T-helper 9 cell (primary cell): ENCODE measurements at places on chromosomes 7 and 10.

DNA sequence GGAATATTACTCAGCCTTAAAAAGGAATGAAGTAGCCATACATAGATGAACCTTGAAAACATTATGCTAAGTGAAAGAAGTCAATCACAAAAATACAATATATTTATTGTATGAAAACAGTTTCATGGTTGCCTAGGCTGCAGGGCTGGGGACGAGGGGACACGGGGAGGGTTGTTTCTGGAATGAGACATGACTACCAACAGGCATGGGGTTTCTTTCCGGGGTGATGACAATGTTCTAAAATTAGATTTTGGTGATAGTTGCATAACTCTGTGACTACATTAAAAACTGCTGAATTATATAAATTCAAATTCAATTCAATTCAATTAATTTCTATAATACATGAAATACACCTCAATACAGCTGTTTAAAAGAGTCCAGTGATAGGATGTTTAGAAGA is 88.0 kb downstream of the ARHGAP22 start:
- DNase-seq, result no peak

DNA sequence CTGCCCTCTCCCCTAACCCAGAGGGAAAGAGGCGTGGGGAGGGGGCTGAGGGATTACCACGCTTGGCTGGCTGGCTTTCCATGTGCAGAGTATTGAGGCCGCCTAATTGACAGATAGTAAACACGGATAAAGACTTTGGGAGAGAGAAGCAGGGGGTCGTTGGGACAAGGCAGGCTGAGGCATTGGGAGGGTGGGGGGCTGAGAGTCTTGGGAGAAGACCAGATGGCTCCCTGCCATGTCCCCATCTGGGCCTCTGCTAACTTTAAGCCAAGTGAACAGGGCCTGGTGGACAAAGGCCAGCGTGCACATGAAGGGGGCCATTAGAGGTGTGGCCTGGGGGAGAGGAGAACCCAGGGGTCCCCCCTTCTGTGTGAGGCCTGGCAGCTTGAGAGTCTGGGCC is 55.4 kb upstream of the MXI1 start:
- no peak for DNase-seq

GRCh38 chr10:10460451-10460850 is 557.2 kb upstream of the CELF2 start:
- DNase-seq, result no peak

- DNase-seq, result no peak
Measured at GRCh38 chr7:157428554-157428945, 91.7 kb downstream of the DNAJB6 start.

DNA sequence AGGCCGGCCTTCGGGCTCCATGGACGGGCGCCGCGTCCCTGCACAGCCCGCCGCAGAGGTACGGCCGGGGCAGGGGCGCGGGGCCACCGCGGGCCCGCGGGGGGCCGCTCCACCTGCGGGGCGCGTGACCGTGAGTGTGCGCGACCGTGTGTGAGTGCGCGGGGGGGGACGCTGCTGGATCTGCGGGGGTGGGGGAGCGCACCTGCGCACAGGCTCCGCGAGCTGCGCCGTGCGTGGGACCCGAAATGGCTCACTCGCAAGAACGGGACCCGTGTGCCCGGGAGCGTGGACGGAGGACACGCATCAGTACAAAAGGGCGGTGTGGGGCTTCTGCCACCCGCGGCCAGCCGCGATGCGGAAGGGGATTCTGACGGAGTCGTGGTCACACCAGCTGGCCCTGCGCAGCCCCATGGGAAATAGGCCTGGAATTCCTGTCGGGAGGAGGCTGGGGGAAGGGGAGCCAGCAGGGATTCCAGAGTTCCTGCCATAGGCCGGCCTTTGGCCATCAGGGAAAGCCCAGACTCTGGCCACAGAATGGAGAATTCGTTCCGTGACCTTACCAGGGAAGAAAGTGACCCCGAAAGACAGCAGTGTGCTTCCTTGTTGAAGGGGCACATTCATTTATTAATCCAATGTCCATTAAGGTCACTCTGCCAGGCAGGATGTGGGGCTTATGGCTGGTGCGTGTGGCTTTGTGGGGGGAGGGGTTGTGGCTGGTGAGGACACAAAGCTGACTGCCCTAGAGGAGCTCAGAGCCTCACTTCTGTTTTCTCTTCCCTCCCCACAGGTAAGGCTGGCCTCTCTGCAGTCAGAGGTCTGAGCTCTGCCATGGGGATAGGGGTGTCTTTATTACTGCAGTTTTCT is 494 bp downstream of the REPIN1 start:
- peak; percentile 53 for DNase-seq

GRCh38 chr10:100894589-100895294 is 18.0 kb upstream of the SLF2 start:
- no peak for DNase-seq

GRCh38 chr7:95718577-95719410 is 53.6 kb upstream of the DYNC1I1 start:
- DNase-seq, result no peak

- DNase-seq, result no peak
Measured at GRCh38 chr10:78292982-78293865, 259.6 kb downstream of the RPS24 start.

DNA sequence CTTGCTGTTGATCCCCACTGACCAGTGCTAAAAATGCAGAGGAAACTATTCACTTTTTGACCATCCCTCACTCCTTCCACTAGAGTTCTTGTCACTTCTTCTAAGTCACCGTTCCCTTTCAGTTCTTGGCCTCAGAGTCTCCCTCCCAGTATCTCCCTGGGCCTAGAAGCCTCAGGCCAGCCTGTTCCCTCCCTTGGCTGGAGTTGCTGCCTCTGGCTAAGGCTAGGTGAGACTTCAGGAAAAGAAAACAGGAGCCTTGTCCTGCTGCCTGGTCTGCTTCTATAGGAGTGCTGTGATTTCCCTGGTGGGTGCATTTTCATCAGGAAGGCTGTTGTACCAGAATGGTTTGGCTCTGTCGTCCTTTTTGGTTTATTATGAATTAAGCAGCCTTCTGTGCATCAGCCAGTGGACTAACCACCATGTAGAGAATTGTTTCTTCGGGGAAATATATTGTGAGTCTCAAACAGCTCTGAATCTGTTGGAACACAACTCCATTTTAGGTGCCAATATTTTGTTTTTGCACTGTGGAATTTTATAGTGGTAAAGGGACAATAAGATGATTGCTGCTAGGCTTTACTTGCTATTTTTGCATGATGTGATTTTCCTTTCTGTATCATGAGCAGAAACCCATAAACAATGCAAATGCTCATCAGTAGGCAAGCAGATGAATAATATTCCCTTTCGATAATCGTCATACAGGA is 233.4 kb upstream of the FZD1 start:
- DNase-seq, result no peak

GRCh38 chr10:20041931-20042330 is 225.7 kb downstream of the PLXDC2 start:
- no peak for DNase-seq

DNA sequence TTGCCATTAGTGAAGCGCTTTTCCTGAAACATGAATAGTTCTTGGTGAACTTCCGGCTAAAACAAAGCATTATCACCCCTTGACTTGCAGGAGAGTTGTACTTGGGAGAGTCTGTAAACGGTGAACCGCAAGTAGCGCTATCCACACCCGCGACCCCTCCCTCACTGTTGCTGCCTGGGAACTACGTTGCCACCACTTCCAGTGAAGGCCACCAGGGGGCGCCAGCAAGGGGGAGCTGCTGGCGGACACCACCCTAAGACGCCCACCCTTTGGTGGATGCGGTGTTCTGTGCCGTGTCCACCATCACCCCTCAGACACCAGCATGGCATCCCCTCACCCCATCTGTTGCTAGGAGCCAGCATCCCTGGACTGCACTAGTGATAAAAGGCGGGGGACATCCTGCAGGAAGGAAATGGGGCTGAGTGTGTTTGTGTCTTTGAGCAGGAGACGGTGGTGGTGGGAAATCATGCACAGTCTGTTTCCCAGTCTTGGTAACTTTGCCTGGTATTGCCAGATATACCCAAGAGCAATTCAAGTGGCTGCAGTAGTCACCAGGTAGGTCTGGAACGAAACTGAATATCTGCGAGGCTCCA is 298.2 kb downstream of the FRMD4A start:
- DNase-seq, result peak; percentile 45

GRCh38 chr7:91325726-91326125 is 61.5 kb downstream of the FZD1 start:
- DNase-seq, result no peak

GRCh38 chr10:132612571-132613504 is 75.3 kb downstream of the INPP5A start:
- DNase-seq, result no peak

GRCh38 chr10:131845505-131846239 is 55.1 kb upstream of the PPP2R2D start:
- DNase-seq, result no peak

DNA sequence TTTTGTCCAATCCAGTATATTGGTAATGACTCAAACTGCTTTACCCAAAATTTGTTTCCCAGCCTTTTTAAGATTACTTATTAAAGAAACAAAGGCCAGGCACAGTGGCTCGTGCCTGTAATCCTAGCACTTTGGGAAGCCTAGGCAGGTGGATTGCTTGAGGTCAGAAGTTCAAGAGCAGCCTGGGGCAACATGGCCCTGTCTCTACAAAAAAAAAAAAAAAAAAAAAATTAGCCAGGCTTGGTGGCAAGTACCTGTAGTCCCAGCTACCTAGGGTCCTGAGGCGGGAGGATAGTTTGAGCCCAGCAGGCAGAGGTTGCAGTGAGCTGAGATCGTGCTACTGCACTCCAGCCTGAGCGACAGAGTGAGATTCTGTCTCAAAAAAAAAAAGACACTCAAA is 7.0 kb upstream of the ARHGAP12 start:
- no peak for DNase-seq

DNA sequence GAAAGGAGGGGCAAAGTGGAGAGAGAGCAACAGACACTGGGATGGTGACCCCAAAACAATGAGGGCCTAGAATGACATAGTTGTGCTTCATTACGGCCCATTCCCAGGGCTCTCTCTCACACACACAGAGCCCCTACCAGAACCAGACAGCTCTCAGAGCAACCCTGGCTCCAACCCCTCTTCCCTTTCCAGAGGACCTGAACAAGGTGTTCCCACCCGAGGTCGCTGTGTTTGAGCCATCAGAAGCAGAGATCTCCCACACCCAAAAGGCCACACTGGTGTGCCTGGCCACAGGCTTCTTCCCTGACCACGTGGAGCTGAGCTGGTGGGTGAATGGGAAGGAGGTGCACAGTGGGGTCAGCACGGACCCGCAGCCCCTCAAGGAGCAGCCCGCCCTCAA is 20.7 kb downstream of the PRSS2 start:
- no peak for DNase-seq

GRCh38 chr10:58275908-58276307 is 6.9 kb downstream of the CISD1 start:
- no peak for DNase-seq

DNA sequence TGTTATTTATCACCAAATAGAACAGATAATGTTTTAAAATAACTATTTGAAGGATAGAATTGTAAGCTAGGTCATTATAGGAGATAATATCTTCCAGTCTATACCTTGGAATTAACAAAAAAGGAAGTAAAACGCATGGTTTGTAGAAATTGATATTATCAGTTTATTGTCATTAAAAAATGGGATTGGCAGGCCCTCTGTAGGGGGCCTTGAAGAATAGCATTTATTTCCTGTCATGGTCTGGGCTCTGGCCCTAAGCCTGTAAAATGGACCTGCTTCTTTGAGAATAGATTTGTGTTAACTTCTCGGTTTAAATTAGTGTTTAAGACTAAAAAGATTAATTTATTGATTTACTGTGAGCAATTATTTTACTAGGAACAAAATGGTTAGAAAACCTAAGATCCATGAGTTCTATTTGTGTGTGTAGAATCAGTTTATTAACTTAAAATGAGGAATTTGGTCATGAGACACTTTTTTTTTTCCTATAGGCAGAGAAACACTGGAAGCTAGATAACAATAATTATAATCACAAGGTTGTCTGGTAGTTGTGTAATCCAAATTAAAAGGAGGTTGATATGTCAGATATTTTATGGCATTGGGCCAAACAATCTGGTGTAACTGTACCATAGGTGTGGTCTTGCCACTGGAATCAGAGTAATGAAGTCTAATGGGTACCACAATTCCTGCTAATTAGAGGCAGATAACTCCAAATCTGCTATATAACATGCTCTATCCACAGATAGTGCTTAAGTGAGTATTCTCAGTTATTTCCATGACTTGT is 197.4 kb upstream of the FOXP2 start:
- no peak for DNase-seq

- no peak for DNase-seq
Measured at GRCh38 chr7:157389951-157390730, 53.3 kb downstream of the DNAJB6 start.

DNA sequence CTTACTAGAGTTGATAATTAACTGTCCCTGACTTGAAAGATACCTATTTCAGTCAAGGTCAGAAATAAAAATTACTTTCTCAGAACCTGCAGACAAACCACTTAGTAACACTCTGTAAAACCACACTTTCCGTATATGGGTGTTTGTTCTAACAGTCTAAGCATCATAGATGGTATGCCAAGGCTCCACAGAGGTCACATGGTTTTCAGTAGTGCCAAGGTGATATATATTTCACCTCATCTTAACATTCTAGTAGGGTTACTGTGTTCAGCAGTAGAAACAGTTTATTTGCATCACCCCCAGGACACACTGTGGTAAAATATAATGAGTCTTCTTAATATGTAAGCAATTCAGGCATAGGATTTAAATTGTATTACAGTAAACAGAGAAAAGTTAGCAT is 61.5 kb downstream of the KCND2 start:
- DNase-seq, result no peak

DNA sequence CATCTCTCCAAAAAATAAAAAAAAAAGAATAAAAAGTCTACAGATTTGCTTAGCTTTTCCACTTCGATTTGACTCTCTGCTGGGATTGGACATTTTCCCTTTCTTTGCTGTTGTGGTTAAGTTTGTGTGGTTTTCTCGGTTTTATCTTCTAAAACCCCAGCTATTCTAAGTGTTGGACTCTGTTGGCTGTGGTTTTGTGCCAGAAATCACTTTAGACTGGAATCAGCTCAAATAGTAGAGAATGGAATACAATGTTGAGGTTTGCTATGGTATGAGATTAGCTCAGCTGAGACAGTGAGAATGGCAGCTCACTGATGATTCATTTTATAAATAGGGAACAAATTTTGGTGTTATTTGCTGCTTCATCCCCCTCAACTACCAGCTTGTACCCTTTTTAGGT is 116.0 kb downstream of the BUB3 start:
- DNase-seq, result no peak

GRCh38 chr10:311901-312665 is 176.8 kb downstream of the ZMYND11 start:
- no peak for DNase-seq

- DNase-seq, result no peak
Measured at GRCh38 chr7:90602303-90602702, 6.2 kb downstream of the CDK14 start.

GRCh38 chr10:104331208-104331838 is 6.9 kb downstream of the ITPRIP start:
- DNase-seq, result no peak
